ENCODE measurements at places on chromosomes 7 and 10.

DNA sequence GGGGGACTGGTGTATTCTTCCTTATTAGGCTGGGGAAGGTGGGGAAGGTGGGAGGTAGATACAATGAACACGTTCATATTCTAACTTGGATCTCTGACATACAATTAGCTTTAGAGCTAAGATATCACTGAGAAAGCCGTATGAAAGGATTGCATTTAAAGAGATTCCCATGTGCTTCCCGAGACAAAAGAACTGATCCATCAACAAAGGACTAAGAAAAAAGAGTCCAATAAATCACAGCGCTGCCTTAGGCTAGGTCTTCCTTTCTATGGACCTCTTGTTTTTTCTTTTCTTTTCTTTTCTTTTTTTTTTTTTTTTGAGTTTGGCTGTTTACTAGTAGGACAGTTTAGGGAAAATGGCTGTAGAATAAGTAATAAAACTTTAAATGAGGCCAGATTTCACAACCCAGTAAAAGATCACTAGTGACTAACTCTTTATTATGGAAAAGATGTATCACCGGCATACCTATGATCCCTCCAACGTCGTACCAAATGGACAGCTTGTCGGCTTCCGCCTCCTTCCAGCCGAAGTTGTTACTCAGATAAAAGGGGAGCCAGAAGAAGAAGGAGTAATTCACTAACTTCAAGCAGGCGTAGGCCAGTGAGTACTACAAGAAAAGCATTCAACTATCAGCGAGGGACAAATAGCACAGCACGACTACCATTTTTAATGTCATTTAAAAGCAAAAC lies 50.0 kb downstream of the SLC37A3 start:
- no peak for DNase-seq

GRCh38 chr10:52778511-52779392 lies 6.2 kb upstream of the MBL2 start:
- no peak for DNase-seq

DNA sequence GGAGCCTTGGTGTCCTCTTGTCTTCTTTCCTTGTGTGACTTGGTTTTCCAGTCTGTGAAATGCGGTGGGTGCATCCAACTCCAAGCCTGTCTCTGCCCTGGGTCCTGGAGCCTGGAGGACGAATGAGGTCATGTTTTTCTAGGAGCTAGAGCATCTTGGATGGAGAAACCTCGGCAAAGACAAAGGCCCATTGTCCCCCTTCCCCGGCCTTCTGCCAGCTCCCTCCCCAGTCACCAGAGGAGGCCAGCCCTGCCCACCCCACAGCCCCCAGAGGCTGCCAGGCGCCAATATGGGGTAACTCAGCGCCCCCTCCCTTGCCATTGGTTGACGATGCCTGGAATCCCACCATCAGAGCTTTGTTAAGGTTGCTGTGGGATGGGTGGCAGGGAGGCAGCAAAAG lies 40.4 kb downstream of the KCTD7 start:
- DNase-seq = no peak

GRCh38 chr10:76353237-76353851 lies 921.9 kb downstream of the LRMDA start:
- DNase-seq = no peak

GRCh38 chr10:52322323-52322722 lies 8.2 kb downstream of the DKK1 start:
- no peak for DNase-seq

DNA sequence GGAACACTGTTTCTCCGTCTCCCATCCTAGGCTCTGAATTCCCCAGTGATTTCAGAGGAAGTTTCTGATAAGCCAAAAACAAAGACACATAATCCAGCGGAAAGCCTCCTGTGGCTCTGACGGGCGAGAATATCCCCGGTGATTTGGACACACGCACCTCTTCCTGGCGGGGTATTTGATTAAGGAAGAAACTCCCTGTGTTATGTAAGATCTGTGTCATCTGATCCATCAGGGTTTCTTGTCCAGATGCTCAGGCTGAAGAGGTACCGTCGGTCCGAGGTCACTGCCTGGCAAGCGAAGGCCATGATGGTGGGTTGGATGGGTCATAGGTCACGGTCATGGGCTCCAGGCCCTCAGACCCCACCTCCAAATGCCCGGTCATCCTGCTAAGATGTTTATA lies 39.6 kb upstream of the DNAJB6 start:
- DNase-seq = no peak

DNA sequence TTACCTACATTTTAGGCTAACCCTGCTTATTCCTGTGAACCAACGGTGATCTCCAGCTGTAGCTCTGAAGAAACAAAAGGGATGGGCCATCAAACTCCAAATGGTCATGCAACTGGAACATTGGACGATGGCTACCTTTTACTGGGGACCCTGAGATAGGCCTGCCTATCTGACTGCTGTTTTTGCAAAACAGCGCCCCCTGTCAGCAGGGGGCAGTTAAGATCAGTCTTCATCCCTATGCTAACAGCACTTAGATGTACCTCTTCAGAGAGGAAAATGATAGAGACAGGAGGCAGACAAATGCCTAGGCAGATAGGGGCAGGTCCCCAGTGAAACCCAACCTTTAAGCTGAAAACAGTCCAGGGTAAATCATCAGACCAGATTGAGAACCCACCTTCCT lies 1085.4 kb upstream of the SORCS1 start:
- no peak for DNase-seq

All from stimulated activated CD8-positive, alpha-beta memory T cell treated with anti-CD3 and anti-CD28 coated beads, Interleukin-7, amount 100 ng/mL, for 1 hour (primary cell).